Fibroblast of mammary gland (primary cell): ENCODE measurements at places on chromosomes 11 and 22.

DNA sequence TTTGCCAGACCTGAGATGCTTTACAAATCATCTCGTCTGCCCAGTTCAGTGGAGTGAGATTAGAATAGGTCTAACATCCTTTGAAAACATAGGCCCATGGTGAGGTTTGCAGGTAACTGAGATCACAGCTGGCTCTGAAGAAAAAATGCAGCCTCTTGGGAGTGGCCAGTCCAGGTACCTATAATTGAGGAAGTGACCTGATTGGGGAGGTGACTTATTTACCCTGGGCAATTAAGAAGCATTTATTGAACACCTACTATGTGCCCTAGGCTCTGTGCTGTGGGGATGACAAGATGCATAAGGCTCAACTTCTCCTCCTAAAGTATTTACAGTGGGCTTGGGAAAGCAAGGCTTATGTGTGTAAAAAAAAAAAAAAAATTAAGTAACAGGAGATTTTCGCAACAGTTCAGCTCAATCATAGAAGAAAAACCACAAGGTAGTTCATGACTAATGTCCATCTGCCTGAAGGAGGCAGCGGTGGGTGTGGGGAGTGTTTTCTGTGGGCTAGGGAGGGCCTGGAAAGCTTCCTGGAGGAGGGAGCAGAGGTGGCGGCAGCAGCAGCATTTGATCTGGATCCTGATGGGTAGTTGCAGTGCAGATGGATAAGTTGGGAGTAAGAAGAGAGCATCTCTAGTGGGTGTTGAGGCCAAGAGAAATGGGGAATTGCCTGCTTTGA is 16.1 kb downstream of the MICAL2 start:
- DNase-seq = peak; percentile 95

GRCh38 chr11:112548641-112549040 is 288.0 kb upstream of the PLET1 start:
- DNase-seq = no peak

GRCh38 chr22:43993072-43993760 is 30.9 kb upstream of the PARVB start:
- DNase-seq = peak; percentile 64

DNA sequence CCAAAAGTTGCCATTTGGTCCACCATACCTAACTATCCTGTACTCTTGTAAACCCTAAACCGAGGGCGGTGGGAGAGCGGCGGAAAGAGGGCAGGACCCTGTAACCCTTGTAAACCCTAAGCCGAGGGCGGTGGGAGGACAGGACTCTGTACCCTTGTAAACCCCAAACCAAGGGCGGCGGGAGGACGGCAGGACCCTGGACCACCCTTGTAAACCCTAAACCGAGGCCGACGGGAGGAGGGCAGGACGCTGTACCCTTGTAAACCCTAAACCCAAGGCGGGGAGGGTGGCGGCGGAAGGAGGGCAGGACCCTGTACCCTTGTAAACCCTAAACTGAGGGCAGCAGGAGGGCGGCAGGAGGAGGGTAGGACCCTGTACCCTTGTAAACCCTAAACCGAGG is 12.5 kb upstream of the OR52I2 start:
- DNase-seq = no peak

GRCh38 chr22:48577691-48578090 is 1250.0 kb downstream of the BRD1 start:
- no peak for DNase-seq

DNA sequence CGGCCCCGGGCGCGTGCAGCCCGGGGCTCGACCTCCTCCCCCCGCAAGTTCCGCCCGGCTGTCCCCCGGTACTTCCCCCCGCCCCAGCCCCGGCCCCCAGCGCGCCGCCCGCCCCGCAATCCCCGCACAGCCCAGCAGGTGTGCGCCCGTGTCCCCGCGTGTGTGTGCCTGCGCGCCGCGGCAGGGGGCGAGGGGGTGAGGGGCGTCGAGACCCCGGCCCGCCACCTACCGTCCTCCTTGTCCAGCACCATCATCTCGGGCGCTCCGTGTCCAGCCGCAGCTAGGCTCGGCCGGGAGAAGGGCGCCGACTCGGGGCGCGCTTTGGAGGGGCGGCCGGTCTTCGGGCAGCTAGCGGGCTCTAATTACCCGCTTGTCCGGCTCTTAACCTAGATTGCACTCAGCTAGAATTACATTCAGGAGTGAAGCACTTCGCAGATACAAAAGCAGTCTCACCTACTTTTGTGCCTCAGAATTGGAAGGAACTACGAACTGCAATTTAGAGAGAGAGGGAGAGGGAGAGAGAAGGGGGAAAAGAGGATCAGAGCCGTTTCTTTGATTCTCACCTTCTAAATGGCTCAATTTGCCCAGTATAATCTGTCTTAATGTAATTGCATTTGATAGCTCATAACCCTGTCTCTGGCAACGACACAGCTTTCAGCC is 439 bp downstream of the LMO1 start:
- no peak for DNase-seq

DNA sequence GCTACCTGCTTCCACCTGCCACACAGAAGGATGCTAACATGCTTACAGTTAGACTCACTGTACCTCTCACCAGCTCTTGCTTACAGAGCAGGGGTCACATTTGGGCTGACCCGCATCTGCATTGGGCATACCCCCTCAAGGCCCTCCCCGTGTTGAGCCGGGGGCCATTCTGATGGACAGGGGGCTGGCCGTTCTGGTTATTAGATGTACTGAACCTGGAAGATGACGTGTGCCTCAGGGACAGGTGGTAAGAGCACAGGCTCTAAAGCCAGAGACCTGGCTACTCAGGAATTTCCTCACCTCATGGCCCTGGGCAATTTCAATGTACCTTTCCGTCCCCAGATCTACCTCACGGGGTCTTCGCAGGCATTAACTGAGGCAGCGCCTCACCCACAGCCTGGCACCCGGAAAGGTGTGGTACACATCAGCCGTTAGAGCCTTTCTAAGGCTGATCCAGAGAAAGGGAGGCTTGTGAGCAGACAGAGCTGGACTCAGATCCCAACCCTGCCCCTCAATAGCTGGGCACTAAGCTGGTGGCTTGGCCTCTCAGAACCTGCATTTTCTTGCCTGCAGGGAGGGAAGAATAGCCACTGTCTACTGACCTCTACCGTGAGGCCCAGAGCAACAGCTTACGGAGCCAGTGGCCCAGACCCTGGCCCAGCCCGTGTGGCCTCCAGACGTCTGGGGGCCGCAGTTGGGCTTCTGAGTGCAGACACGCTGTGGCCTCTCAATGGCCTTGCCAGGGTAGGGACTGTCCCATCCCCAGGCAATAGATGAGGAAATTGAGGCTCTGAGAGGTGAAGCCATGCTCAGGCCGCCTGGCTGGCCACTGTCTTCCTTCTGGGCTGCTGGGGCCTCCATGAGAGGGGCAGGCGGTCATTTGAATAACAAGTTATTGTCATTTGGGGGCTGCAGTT is 100.6 kb downstream of the MORC2 start:
- no peak for DNase-seq

GRCh38 chr22:23179381-23180299 is 669 bp upstream of the BCR start:
- DNase-seq = no peak

GRCh38 chr11:898143-898511 is 12.5 kb downstream of the CHID1 start:
- DNase-seq = peak; percentile 16

- no peak for DNase-seq
These were observed 52.6 kb downstream of the CLTCL1 start for GRCh38 chr22:19238900-19239299.

DNA sequence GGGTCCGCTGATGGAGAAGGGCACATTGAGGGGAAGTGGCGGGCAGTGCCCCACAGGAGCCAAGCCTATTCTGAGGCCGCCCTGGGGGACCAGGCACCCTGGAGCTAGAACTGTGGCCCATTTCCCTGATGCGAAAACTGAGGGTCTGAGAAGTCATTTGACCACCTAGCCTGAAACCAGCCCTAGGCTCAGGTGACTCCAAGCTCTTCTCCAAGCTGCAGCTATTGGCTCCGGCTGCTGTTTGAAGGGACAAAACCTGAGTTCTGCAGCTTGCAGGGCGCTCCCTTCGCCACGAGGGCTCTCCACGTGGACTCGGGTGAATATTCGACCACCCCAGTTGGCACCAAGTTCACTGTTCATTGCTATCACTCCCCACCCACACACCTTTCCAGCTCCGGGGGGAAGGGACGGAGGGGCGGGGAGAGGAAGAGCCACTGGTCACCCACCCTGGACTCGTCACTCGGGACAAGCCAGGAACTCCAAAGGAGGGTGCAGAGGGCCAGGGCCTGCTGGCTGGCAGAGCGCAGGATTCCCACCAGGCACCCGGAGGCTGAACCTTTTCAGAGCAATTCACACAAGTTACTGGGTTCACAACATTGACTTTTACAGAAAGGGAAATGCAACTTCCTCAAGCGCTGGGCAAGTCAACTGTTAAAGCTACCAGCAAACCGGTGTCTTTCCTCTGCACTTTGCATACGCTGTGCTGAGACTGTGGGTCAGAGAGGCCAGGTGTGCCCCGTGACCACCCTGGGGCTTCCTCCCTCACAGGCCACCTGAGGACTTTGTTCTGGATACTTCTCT is 1.1 kb upstream of the RAC2 start:
- no peak for DNase-seq

- no peak for DNase-seq
These were observed 1.7 kb downstream of the ESRRA start for GRCh38 chr11:64306876-64307622.

DNA sequence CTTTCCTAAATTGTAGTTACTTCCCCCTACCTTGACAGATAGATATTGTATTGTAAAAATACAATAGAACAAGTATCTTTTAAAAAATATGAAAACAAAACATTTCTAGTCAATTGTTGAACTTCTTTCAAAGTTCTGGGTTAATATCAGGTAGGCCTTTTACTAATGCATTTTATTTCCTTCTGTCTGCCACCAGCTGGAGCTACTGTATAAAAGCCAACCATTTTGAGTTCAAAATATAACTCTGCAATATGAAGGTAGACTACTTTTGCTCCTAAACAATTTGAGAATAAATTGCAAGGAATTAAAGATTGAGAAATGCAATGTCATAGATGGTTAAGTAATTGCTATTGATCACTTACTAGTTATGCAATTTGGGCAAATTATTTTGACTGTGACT is 22.1 kb upstream of the LIN7C start:
- DNase-seq = no peak

DNA sequence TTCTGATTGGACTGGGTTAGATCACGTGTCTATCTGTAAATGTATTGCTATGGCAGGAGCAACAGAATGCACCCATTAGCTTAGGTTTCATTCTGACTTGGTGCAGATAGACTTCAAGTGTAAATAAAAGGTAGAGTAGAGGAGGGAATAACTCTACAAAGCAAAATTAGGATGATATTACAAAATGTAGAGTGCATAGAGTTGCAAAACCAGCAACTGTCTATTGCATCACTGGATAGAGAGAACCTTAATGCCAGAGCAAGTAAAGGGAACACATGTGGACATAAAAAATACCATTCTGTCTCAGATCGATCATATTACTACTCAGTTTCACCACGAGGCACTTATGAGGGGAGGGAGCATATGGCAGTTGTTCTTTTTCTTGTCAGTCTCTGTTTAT is 22.0 kb upstream of the CAT start:
- peak; percentile 49 for DNase-seq

GRCh38 chr11:109422870-109423465 is 978 bp downstream of the C11orf87 start:
- no peak for DNase-seq

- DNase-seq = no peak
These were observed 17.1 kb downstream of the WNT7B start for GRCh38 chr22:45959719-45960476.

DNA sequence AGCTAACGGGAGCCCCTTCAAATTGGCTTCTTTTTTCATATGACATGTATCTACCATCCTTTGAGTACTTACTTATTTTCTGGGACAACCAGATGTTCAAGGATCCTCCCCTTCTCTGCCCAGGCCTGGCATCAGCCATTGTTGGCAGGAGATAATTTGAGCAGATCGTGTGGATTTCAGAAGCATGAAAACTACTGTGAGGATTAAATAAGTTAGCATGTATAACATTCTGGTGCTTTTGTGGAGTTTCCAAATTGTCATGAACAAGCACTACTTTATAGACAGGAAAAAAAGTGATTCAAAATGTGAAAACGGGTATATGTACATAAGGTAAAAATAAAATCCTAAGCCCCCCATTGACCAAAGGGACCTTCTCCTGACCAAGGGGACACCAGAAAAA is 2.1 kb upstream of the NADSYN1 start:
- no peak for DNase-seq

- peak; percentile 86 for DNase-seq
These were observed 17.9 kb upstream of the ZC3H12C start for GRCh38 chr11:110075105-110075846.

GRCh38 chr11:90493379-90493778 is 270.5 kb upstream of the CHORDC1 start:
- DNase-seq = no peak

DNA sequence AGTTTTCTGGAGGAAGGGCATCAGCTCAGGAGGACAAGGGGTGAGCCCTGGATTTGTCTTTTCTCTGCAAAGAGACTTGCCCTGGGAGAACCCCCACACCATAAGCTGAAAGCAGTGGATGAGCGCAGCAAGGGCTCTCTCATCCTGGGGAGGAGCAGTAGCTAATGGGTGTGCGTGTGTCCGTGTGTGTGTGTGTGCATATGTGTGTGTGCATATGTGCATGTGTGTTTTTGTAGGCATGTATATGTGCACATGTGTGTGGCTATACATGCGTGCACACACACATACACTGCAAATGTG is 45.3 kb downstream of the SMIM38 start:
- no peak for DNase-seq

GRCh38 chr11:71558996-71559395 is 6.4 kb upstream of the KRTAP5-10 start:
- no peak for DNase-seq

- no peak for DNase-seq
These were observed 358 bp downstream of the OR52H1 start for GRCh38 chr11:5547982-5548381.

DNA sequence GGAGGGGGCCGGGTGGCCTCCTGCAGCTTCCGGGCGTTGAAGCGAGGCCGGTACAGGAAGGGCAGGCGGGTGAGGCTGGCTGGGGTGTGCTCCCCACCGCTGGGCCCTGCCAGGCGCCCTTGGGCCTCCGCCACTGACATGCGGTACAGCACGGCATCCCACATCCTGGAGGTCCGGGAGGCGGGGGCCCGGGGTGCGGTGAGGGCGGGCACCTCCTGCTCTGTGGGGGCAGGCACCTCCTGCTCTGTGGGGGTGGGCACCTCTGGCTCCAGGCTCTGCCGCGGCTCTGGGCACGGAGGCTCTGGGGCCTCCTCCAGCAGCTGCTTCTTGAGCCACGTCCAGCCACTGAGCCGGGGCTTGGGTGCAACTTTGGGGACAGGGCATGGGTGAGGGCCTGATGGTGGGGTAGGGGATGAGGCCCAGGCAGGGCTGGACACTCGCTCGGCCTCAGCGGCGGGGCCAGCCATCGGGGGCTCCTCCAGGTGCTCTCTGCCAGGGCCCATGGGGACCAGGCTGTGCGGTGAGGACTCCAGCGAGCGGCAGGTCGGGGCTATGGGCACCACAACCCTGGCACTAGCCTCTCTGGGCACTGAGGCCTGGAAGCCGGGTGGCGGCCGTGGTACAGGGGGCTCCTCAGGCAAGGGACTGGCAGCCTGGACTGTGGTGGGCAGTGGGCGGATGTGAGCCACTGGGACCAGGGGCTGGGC is 2.3 kb downstream of the PRR33 start:
- no peak for DNase-seq

- DNase-seq = no peak
These were observed 128.7 kb upstream of the PITPNB start for GRCh38 chr22:28047740-28048139.
